Breast epithelium (tissue), 4 donors: ENCODE measurements at places on chromosomes 3 and 15. TPM values are rescaled to one million over a fixed set of nuclear protein-coding genes. Genes with fewer than 3 reads are reported as not detected.

- no peak for DNase-seq
These were observed 374.0 kb downstream of the SV2B start for GRCh38 chr15:91473894-91474545.

- DNase-seq = no peak
These were observed 15.6 kb upstream of the UBE2Q2 start for GRCh38 chr15:75827691-75828090.

DNA sequence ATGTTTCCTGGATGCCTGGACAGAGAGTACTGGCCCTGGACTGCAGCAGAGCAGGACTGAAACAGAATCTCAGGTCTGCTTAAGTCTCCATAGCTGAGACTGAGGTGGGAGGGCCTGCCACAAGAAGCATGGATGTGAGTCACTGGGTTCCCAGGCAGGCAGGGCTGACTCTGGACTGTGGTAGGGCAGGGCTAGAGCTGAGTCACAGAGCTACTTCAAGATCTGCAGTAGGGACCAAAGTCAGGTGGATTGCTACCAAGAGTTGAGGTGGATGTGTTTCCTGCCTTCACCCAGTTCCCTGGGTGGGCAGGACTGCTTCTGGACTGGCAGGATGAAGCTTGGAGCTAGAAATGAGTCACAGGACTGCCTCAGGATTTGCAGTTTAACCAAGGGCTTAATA is 282.9 kb downstream of the AGBL1 start:
- DNase-seq = no peak

- DNase-seq = no peak
These were observed 129.8 kb downstream of the MEGF11 start for GRCh38 chr15:66123799-66124198.

- DNase-seq = no peak
These were observed 60.4 kb upstream of the CHD2 start for GRCh38 chr15:92839696-92840095.

DNA sequence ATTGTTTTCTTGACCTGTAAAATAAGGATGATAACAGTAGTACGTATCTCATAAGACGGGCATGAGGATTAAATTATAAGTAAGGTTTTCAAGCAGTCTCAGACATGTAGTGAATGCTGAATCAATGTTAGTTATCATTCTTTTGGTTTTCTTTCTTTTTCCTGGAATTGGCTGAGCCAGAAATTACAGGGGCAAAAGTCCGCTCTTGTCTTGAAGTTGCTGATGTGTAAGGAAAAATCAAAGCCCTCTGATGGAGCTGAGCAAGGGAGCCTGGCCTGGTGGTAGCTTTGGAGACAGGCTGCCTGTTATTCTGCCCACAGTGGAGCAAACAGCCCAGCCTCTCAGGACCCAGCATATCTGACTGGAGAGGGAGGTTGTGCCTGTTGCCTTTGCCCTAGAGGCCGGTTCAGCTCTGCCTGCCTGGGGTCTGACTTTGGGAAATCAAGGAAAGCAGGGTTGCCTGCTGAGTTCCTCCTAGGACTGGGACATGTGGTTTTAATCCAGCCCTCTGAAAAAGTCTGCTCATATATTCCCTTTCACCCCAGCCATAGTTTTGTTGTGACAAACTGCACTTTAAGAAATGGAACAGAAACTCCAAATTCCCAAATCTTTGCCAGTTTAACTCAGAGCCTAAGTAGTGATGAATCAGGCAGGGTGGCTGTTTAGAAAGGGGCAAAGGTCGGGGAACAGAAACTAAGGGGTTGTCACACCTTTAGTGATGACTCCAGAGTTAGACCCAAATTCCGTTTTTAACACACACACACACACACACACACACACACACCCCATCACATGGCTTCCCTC is 40.1 kb downstream of the GASK1A start:
- DNase-seq = no peak

DNA sequence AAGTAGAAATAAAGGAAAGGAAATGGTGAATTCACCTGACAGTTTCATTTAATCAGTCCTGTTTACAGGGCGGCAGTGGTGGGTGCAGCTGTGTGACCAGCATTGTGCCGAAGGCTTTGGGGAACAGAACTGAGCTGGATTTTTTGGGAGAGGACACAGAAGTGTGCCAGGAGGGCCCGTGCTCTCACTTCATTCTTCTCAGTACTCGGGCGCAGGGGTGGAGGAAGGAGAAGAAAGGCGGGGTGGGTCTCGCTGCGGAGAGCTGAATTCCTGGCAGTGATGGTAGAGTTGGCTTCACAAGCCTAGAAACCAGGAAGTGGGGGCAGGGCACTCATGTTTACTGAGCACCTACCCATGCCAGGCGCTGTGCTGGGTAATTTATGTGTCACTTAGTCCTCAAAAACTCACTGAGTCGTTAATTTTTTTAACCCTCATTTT is 64.6 kb downstream of the CRTC3 start:
- DNase-seq = peak; percentile 84

DNA sequence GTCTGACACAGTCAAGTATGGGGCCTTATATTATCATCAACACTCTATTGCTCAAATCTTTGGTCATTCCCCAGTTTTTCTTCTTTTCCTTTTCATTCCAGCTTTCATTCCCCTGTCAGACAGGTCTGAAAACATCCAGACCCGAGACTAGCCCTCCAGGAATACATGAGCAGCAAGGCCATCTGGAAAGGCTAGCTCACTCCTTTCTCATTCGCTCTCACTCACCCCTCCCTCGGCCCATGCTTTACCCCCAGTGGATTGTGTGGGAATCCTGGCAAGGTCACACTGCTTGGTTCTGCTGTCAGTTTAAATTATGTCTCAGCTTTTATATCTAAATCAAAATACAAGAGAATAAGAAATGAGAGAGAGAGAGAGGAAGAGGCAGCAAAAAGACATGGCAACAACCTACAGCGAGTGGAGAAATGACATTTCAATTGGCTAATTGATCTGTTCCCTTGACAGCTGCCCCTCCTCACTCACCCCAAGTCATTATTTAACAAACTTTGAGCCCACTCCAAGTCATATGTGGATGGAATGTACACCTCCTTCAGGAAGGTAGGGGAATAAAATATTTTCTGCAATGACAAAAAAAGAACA is 962.2 kb downstream of the TUSC7 start:
- DNase-seq = no peak

DNA sequence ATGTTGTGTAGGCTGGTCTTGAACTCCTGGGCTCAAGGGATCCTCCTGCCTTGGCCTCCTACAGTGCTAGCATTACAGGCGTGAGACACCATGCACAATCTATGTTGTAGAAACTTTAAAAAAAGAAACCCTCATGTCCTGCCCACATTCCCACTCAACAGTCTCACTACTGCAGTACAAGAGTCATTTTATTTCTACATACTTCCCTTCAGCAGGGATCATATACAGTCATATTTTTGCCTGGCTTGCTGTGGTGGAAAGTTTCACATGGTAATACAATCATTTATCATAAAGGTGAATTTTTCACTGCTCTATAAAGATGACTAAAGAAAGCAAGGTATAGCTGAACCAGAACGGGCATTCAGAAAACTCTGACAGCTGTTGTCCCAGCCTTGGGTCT is 53.8 kb upstream of the PIK3CB start:
- DNase-seq = no peak

Gene SST
- not detected for total RNA-seq

Gene OCA2
- 0.80 TPM for total RNA-seq

Gene C3orf85
- not detected for total RNA-seq

Gene SCAANT1
- total RNA-seq = not detected

Gene CLDN16
- not detected for total RNA-seq

Gene NR1I2
- total RNA-seq = 0.29 TPM

Gene GPR160
- 27.9 TPM for total RNA-seq

Gene B3GALNT1
- total RNA-seq = 10.8 TPM

Gene ACAN
- total RNA-seq = not detected

Gene CHRNA3
- total RNA-seq = 0.59 TPM

Gene CD47
- 52.8 TPM for total RNA-seq

Gene RASSF1
- 63.6 TPM for total RNA-seq
